Renal pelvis (tissue), 12 donors: ENCODE measurements at places on chromosomes 16 and 17.

GRCh38 chr16:64196444-64196843, 925.4 kb downstream of the CDH11 start:
- DNase-seq: no peak

DNA sequence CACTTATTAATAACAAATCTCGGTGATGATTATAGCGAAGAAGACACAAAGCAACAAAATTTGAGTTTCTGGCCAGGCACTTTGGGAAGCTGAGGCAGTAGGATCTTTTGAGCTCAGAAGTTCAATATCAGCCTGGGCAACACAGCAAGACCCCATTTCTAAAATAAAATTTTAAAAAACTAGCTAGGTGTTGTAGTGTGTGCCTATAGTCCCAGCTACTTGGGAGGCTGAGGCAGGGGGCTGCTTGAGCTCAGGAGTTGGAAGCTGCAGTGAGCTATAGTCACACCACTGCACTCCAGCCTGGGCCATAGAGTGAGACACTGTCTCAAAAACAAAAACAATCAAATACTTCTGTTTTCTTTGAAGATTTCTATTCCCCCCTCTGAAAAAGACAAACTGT, 104.9 kb downstream of the SYCE1L start:
- DNase-seq: no peak

GRCh38 chr17:14731591-14731990, 430.7 kb downstream of the HS3ST3B1 start:
- DNase-seq: no peak

DNA sequence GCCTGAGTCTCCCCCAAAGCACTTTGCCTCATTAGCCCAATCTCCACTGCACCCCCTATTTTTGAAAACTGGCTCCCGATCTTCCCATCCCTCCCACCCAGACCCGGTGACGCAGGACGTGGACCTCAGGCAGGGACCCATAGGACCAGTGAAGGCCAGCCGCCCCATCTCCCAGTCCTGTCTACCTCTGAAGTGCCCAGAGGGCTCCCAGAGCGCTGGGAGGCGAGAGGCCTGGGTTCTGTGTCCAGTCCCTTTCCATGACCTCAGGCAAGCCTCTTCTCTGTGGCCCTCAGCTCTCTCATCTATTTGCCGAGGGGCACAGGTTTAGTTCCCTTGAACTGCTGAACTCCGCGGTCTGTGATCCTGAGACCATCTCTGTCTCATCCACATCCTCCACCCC, 714 bp downstream of the TNS4 start:
- DNase-seq: no peak

DNA sequence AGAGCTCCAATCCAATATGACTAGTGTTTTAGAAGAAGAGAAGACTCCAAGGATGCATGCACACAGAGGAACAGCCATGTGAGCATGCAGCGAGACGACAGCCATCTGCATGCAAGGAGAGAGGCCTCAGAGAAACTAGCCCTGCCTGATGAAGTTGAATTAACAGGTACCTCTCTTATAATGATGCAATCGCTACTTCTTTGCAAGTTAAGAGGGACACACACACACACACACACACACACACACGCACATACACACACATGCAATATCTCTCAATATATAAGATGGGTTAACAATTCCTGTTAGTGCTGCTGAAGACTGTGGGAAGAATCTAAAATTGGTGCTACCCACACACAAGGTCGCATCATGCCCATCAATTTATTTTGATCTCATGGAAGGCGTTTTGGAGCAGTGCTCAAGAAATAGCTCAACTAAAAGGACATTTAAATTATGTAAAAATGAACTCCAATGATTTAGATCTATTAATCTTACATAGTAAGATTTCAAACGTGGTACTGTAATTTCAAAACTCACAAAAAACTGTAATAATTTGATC, 7.0 kb upstream of the GINS3 start:
- DNase-seq: no peak

- no peak for DNase-seq
Observed at GRCh38 chr17:8991514-8992285, 26.2 kb upstream of the PIK3R5 start.

GRCh38 chr17:83076938-83077337, 2.5 kb upstream of the METRNL start:
- DNase-seq: no peak

DNA sequence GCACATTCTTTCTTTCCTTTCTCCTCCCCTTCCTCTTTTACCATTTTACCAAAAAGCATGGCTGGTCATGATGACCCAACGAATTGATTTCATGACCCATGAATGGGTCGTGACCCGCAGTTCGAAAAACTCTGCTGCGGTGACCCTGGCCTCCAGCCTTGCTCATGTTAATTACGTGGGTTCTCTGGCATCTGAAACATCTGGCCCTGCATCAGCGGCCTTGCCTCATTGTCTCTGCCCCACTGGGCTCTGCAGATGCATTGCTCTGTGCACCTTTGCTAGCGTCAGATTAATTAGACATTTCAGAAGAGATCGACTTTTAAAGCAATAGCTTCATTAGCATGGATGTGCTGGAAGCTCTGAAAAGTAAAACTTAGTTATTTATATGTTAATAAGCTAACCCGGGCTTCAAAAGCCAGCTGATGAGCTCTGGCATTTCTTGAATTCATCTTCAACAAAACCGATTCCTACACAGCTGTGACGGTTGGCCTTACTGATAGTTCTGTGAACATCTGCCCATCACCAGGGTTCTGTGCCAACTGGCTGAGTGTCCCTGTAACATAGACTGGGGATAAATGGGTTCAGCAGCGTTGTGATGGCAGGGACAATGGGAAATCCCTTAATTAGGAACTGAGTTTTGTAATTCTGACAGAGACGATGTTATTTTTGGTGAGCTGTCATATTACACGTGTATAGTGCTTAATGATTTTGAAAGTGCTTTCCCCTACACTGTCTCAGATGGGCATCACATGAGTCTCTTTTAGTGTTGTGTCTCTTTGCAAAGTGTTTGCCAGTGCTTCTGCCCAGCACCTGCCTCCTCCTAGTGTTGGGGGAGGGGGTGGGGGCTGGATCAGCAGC, 225.9 kb upstream of the EEF2KMT start:
- no peak for DNase-seq

- no peak for DNase-seq
Observed at GRCh38 chr16:48558371-48558841, 51.6 kb downstream of the N4BP1 start.

GRCh38 chr17:62680541-62681052, 53.1 kb downstream of the MRC2 start:
- no peak for DNase-seq

DNA sequence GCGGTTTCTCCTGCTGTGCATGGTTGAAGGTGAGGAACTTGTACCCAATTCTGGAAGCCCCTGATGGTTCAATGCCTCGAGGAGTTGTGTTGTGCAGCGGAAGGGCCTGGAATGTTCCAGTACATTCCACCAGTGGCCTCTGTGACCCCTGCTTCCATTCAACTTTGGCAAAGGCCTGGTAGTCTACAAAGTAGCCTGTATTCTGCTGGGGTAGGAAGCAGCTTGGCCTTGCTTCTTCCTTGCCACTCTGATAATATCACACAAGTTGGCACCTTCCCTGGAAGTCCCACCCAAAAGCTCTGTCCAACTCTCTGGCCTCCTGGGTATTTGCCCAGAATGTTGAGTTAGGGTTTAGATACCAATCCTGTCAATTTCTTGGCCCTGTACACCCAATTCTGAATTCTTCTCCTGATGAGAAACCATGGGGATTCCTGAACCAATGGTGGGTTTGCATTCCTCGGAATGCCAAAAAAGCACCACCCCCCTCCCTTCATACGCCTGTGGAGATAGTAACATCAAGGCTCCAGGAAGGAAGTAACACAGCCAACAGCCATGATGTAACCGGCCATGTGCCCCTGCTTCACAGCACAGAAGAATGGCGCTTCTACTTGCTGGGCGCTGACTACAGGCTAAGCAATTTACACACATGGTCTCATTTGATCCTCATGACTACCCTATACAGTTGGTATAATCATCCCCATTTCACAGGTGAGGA, 11.8 kb upstream of the FAM117A start:
- no peak for DNase-seq

GRCh38 chr16:23518435-23518891, 8.2 kb upstream of the GGA2 start:
- DNase-seq: no peak

DNA sequence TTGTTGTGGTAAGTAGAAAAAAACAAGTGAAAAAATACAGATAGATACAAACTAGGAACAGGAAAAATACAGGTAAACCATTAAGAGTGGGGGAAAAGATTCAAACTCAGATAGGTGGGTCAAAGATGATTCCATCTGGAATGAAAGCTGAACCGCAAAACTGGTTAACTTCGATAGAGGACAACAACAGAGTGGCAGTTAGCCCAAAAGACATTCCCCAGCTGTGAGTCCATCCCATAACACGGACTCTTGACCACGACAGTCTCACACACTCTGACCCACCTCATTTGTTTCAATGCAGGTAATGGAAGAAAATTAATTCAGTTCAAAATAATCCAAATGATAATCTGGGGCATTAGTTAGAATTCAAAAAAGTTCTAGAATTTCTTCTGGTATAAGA, 13.5 kb downstream of the ELAC2 start:
- no peak for DNase-seq

GRCh38 chr17:43914451-43914850, 7.1 kb upstream of the MPP2 start:
- DNase-seq: no peak

DNA sequence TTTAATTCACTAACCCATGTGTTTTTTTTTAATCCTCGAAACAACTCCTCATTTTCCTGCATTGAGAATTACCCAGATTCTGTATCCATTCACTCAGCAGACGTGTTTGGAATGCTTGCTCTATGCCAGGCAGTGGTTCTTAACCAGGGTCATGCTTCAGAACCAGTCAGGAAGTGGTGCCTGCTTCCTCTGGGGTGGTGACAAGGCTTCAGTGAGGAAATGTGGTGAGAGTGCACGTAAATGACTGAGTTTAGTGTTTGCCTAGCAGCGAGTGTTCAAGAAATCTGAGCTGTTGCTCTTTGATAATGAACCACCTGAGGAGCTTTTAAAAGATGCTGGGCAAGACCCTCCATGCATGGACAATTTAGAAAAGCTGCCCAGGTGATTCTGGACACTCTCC, 9.9 kb downstream of the ZFP90 start:
- no peak for DNase-seq

- no peak for DNase-seq
Observed at GRCh38 chr17:71628306-71628705, 492.5 kb upstream of the SOX9 start.

GRCh38 chr16:57720142-57720575, 15.4 kb upstream of the KATNB1 start:
- no peak for DNase-seq

- no peak for DNase-seq
Observed at GRCh38 chr16:2675714-2676113, 6.6 kb upstream of the KCTD5 start.

DNA sequence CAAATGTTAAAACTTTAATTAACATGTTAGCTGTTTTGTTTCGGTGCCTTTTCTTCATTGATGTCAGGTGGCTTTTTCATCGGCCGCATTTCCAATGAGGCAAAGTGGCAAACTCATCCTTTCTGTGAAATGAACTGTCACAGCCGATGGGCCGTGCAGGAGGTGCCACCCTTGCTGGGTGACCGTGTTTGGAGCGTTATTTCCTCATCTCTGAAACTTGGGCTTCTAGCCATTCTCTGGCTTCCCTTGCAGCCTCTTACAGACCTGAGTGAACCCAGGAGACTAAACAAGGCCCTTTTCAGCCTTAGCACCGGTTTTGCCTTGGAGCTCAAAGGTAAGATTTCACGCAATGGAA, 42.2 kb upstream of the PRSS54 start:
- DNase-seq: no peak

DNA sequence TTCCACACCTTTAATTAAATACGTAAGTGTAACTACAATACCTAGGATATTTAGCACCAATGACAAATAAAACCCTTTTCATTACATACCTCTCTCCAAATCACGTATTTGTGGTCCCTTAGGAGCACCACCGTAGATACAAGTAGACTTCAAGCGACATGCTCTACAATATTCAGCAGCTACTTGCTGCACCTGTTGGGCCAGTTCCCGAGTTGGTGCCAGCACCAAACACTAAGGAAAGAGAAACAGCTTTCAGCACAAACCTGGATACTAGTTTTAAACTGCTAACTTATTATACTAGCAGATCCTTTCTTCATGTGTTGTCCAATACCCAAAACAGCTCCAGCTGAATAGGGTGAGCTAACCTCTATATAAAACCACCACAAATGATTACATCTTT, 2.7 kb downstream of the DDX5 start:
- no peak for DNase-seq

GRCh38 chr16:54135361-54136275, 151.0 kb downstream of the IRX3 start:
- no peak for DNase-seq

DNA sequence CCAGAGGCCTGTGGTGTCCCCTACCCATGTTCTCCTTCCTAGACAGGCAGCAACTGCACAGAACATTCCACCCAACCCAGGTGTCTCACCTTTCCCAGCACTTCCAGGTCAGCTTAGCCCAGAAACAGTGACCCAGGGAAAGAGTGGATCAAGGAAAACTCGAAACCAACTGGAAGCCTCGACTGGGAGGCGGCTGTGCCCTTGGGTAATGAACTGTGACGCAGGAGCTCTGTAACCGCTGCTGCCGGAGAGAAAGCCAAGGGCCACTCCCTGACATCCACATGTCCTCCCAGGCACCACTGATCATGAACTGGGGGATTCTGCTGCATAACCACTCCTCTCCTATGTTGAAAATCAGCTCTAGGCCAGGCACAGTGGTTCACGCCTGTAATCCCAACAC, 34.4 kb downstream of the WDR59 start:
- peak; percentile 29 for DNase-seq

DNA sequence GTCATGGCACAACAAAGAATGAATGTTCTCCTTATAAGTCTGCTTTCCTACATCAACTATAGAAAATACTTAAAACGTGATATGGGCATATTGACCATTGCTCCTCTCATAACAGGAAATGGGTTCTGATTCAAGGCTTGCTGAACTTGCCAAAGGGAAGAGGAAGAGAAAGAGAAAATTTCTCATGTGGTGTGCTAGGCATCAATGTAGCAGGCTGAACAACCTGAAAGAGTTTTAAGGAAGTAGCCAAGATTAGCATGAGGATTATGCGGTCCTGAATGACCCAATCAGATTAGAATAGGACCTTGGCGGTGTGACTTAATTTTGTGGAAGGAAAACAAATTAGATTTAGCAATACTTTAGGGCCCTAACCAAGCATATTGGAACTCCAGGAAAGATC, 617.7 kb upstream of the CDH11 start:
- no peak for DNase-seq

DNA sequence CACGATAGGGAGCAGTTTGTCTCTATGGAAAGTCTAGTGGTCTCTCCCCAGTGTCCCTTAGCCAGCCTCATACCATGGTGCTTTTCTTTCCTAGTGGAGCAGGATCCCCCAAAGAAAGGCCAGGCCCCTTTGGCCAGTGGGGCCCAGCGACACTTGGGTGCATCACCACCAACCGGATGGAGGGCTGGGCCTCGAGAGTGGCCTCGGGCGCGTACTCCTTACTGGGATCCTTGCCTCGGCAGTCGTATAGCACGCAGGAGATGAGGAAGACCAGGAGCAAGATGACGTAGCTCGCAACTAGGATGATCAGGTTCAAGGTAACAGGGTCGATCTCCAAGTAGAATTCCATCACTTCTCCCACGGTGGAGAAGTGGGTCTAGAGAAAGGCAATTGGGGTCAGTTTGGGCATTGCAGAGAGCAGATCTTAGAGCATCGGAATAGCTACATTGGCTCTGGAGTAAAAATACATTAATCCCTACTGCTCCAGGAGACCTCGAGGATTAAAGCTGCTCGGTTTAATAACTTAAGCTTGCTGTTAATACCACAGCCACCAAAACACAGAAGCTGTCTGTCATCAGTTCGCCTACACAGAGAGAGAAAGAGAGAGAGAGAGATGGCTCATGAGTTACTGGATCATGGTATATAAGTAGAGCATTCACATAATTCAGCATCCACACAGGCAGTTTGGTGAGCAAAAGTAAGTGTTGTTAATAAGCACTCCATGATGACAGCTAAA, at the start of gene SMIM36:
Gene SMIM36, minus strand, starts transcription at position 467 of the 736 bp plus-strand sequence.
- DNase-seq: no peak
